ENCODE measurements at places on chromosomes 3 and 15.

- no peak for DNase-seq
Observed at GRCh38 chr3:185439745-185440466, 58.9 kb downstream of the TMEM41A start.

DNA sequence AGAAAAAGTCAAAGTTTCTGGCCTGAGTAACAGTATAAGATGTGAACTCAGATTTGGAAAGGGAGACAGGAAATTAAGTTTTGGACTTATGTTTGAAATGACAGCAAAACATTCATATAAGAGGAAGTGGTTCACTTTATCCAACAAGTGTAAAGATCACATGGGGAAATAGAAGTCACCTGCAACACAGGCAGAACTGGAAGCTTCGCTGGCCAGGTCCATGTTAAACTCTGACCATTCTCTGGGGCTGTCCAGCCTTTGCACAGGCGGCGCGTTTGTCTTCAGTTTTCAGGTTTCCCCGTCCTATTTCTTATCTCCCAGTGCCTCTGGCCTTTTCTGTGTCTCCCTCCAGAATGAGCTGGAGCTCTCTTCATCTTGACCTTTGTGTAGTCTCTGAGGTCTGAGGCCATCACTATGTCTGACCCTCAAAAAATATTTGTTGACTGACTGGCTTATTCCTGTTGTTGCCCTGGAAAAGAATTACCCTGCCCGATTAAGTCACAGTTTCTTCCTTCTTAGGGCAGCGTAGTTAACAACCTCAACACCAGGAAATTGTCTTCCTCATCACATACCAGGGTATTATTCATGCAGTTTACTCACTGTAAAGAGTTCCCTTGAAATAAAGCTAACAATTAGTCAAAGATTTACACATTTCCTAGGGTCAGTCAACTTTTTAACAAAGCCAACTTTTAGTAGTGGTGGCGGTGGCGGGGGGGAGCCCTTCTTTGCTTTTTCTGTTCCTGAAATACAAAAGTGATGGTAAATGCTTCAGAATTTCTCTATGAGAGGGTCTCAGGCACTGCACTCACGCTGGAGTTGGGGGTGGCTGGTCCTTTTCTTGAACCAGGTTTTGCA lies 959 bp upstream of the RASA2 start:
- no peak for DNase-seq

- DNase-seq, result no peak
Observed at GRCh38 chr15:76898102-76898501, 7.0 kb downstream of the SCAPER start.

DNA sequence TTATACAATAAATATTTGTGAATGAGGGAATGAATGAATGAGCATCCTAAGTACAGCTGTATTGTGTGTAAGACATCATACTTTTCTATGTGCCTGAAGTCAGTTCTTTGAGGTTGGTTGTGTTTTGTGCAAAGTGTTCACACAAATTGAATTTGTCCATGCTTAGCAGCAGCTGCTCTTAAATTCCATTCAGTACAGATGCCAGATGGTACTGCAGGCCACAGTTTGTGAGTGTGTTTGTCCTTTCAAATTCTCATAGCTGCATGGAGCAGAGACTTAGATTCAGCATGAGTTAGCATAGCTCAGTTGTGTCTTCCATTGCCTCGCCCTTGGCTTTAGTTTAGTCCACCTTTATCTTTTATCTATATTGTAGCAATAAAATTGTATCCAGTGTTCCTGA lies 3.8 kb upstream of the ZNF385D start:
- DNase-seq, result no peak

DNA sequence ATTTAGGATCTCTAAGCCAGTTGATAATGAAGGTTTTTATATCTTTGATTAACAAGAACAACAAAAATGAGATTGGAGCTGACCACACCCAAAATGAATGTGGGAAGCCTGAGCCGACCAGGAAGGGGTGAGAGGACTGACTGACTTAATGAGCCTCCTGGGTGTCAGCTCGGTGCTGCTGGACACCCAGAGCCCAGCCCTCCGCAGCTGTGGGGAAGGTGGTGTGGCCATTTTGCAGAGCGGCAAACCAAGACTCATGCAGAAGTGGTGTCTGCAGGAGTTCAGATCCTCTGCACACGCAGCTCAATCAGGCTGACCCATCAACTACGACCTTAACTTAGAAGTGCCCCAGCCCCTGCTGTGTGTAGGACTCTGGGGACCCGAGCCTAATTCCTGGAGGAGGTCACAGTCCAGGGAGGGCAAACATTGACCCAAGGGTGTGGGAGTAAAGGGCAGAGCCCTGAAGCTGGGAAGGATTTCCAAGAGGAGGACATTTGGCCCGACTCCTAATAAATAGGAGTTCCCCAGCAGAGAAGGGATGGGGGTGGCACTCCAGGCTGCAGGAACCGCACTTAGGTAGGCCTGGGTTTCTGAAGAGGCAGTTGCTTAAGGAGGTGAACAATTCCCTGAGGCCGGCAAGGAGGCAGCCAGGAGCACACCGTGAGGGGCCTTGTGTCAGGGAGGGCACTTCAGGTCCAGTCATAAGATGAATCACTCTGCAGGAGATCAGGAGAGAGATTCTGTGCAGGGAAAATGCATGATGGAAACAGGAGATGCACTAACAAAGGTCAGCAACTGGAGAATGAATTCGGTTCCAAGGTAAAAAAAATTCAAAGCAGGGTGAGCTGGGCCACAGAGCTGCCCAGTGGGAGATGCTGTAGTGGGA lies 197.1 kb upstream of the TPM1 start:
- DNase-seq, result no peak

- no peak for DNase-seq
Observed at GRCh38 chr15:73426323-73426994, 16.5 kb upstream of the REC114 start.

DNA sequence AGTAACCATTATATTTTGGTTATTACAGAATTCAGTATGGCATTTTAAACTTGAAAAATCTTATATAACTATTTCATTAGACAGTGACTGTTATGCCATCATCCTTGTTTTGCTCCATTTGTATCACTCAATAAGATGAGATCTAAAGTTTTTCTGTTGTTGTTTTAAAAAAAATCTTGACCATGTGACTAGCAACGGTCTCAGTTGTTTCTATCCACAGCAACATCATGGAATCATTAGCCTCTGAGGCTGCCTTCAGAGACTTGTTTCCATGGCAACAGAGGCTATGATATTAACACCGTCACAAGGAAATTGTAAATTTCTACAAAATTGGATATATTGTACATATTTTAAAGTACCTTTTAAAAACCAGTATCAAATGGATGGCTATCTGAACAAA lies 129.8 kb downstream of the DLG1 start:
- no peak for DNase-seq

DNA sequence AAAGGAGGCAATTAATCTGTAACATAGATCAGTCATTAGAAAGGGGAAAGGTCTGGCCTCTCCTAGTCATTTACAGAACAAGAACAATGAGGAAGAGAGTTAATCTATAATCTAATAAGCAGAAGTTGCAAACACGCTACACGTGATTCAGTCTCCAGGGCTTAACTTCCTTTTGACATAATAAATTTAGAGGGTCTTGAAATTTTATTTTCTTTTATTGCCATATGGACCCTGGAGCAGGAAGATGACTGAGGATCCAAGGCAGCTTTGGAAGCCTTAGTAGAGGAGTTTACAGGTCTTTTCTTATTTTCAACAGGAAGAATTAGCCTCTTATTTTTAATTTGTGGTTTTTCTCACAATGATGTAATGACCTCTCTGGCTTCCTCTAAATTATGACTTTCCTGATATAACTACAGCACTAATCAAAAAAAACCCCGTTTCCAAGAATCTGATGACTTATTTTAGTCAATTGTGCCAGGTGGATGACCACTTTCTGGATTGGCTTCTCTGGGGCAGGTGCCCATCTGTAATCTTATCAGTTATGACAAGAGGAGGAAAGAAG lies 32.2 kb downstream of the ADGRG7 start:
- DNase-seq, result no peak

DNA sequence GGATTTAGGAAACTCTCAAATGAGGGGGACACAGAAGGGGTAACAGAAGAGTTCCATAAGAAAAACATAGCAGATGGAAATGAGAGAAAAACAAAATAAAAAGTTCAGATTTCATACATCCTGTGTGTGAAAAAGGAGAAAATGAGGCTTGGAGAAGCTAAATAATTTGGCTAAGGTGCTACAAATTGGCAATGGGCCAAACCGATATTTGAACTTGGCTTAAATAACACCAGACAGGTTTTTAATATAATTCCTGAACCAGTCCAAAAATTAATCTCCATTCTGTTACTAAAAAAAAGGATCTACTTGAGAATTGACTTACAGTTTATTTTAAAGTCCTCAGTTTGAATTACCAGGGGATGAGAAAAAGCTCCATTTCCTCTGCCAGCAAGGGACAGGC lies 342.9 kb upstream of the DPH6 start:
- DNase-seq, result no peak

GRCh38 chr3:102060814-102061213 lies 211.5 kb downstream of the NFKBIZ start:
- DNase-seq, result no peak

DNA sequence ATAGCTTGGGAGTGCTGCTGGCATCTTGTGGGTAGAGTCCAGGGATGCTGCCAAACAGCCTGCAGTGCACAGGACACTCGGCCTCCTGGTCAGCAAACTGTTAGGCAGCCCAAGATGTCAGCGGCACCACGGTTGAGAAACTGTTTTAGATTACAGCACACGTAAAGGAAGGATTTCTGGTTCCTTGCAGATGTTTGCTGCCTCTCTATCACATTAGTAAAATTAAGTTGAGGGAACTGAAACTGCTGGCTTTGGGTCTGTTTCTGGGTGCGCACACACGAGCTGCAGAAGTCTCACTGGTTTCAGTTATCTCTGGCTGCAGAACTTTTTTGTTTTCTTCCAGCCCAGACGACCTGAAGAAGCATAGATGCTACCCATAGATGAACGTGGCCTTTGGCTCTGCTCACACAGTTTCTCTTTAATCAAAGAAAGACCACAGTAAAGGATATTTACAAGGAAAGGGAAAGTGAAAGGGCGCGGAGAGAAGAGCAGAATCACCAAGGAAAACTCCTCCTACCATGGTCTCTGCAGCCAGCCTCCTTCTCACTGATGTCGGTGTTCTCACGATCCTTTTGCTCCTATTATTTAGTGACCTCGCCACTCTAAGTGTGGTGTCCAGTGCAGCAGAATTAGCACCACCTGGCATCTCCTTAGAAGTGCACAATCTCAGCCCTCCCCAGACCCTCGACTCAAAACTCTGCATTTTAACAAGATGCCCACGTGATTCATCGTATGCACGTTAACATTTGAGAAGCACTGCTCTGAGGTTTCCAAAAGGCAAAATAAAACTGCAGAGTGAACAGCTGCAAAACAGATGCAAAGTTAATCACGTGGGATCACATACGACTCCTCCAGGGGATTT lies 50.6 kb upstream of the AKAP13 start:
- no peak for DNase-seq

DNA sequence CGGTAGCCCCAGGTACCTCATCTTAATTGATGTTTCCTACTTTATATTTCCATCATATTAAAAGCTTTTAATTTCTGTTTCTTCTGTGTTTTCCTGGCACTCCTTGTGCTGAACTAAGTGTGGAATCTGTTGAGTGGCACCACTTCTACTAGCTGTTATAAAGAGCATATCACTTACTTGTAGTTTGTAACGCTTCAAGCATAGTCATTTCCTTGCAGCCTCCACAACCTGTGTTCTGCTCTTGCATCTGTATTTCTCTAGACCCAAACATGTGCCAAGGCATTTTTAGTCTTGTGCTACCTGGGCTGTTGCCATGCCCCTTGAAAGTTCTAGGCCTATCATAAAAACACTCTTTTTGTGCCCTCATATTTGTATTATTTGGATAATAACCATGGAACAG lies 16.0 kb downstream of the ZNF654 start:
- DNase-seq, result no peak

GRCh38 chr3:22582266-22582665 lies 620.9 kb upstream of the UBE2E2 start:
- DNase-seq, result no peak

DNA sequence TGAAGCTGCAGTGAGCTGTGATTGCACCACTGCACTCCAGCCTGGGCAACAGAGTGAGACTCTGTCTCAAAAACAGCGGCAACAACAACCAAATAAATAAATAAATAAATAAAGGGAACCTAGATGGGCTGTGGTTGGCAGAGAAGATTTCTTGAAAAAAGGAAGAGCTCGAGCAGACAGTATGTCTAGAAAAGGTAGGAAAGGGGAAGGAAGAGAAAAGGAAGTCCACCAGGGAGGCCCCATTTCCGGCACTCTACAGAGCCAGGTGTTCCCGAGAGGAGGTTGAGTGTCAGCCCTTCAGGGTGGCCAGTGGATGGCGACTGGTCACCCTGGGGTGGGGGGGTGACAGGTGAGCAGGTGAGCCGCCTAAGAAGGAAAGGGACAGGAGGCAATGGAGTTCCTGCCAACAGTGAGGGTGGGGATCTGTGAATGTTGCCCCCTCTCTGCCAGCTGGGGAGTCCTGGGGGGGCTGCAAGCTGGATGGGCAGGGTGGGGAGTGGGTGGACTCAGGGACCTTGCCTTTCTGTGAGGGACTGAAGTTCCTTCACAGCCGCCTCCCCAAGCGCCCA lies 14.8 kb downstream of the PAQR5 start:
- DNase-seq, result no peak

DNA sequence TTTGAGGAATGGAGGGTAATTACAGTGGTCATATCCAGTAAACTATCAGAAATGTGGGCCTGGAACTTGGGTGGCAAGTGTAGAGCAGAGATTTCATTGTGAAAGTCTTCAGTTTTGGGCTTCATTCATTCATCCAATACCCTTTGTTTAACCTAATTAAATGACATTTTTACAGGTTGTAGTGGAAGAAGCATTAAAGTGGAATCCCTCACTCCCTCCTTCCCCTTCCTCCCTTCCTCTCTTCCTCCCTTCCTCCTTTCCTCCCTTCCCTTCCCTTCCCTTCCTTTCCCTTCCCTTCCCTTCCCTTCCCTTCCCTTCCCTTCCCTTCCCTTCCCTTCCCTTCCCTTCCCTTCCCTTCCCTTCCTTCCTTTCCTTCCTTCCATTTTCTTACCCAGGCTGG lies 219.3 kb downstream of the PDCD6IP start:
- no peak for DNase-seq

DNA sequence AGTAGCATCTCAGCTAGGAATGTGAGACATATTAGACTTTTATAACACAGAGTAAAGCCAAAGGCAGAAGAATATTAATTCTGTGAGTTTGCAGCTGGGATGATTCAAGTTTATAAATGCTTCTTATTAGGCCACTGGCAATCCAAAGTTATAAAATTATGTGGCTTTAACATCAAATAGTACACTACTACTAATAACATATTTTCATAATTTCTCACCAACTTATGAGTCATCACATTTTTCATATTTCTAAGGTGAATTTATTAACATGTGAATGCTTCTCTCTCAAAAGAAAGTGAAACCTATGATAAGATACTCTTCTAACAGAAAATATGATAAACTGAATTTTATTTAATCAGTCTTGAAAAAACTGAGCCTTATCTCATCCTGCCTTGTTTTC lies 1348.2 kb upstream of the ALCAM start:
- DNase-seq, result no peak

DNA sequence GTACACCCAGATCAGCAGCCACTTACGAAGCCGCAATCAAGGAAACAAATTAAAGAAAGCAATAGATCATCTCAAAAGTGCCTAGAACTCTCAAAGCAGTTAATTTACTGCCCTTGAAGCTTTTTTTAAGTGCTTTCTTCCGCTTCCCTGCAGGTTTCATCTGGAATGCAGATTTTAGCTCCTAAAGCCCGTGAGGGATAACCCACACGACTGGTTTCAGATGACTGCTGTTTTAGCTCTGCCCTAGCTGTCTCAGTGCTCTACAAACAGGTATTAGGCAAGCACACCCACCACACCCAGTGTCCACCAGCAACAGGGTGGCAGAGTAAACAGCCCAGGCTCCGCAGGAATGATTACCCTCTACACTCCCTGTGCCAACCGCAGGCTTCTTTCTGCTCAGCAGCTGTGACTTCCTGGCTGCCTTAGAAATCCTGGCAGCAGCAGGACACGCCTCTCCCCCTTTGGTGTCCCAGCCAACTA lies 126.0 kb downstream of the FMN1 start:
- DNase-seq, result no peak

All from coronary artery (tissue), 2 donors.